ENCODE measurements at places on chromosomes 6 and 20.

DNA sequence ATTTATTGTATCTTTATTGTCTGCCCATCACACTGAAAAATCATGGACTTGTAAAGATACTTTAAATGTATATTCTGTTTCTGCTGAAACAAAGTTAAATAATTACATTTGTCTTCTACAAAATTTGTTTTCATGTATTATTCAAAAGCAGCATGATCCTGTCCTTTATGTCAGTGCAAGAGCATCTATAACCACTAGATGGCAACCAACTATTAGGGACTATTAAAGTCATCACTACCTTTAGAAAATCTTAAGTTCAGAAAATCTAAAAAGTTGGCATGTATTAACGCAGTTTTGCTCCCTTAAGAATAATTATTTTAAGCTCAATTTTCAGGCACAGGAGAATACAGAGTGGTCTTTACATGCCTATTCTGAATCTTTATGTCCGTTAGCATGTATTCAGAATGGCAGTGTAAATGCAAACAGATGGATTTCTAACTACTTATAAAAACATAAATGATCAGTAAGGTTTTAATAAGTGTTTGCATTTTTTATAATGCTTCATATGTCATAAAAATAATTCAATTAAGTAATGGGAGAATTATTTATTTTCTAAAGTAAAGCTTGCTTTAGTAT lies 17.8 kb downstream of the TMEM30A start:
- DNase-seq: no peak

- no peak for DNase-seq
Observed at GRCh38 chr6:144149558-144149893, 791 bp upstream of the STX11 start.

DNA sequence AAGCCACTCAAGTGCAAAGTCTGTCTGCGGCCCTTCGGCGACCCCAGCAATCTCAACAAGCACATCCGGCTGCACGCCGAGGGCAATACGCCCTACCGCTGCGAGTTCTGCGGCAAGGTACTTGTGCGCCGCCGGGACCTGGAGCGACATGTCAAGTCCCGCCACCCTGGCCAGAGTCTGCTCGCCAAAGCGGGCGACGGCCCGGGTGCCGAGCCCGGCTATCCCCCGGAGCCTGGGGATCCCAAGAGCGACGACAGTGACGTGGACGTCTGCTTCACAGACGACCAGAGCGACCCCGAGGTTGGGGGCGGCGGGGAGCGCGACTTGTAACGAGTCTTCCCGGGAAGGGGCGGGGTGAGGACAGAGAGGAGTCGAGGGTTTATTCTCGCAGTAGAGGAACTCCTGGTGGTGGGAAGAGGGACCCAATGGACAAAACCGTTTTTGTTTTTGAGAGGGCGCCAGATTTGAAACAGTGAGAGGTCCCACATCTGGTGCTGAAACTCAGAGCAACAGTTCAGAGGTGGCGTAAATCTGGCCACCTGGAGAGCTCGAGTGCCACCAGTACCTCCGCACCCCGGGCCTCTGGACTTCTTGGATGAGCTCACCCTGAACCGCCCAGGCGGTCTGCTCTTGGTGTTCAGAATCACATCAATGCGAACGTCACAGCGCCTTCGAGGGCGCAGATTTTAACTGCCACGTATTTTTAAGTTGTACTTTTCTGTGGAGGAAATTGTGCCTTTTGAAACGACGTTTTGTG lies 8.0 kb downstream of the PRDM13 start:
- no peak for DNase-seq

DNA sequence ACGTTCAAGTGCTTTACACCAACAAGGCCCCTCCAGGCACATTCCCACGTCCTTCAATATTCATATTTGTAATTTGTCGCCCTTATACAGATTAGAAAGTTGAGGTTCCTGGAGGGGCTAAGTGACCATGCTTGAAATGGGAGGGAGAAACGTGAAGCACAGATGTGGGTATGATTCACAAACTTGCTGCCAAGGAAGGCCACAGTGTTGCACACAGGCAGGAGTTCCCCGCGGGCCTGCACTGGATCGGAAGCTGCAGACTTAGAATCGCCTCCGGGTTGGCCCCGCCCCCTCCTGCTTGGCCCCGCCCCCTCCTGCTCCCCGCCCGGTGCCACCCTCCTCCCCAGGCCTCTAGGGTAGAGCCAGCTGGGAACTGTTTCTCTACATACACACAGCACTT lies 58.2 kb upstream of the QKI start:
- no peak for DNase-seq

- no peak for DNase-seq
Observed at GRCh38 chr6:170372380-170373325, 66.1 kb downstream of the FAM120B start.

DNA sequence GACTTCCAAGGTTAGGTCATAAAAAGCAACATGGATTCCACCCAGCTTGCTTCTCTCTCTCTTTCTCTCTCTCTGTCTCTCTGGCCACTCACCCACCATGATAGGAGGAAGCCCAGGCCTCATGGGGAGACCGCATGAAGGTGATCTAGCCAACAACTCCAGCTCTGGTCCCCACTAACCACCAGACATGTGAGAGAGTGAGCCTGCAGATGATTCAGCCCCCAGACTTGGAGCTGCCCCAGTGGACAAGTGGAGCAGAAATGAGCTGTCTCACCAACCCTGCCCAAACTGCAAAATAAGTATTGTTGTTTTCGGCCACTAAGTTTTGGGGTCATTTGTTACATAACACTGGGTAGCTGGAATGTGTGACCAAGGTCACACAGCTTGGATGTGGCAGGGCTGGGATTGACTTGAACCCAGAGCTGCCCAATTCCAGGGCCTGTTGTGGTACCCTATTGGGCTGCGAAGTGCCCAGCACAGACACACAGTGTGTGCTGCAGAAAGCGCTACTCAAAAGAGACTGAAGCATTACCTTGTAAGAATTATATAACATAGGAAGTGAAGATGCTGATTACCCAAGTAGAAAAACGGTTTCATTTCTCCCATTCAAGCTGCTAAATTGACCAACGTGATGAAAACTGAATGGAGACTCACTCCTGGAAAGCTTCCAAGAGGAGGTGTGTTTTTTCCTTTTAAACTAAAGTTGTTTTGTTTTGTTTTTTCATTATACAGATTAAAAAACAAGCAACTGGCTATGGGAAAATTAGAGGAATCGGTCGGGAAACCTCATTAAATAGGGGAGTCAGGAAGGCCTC lies 9.1 kb upstream of the TLDC2 start:
- no peak for DNase-seq

- DNase-seq: no peak
Observed at GRCh38 chr6:16903470-16903869, 142.2 kb upstream of the ATXN1 start.

DNA sequence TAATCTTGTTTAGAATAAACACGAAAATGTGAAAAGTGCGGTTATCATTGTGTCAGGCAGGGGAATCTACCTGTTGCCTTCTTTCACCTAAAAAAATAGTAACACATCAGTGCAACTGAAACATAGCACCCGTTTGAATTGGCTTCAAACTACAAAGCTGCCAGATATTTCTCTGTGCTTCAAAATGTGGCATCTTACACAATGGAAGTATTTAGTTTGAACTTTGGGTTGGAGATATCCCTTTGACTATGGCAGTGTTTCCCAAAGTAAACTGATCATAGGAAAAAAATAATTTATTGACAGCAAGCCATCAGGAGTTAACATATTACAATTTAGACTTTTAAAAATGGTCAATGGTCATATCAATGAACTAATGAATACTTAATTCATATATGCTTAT lies 3.6 kb downstream of the PPP1R3G start:
- DNase-seq: no peak

GRCh38 chr6:57421503-57421902 lies 104.1 kb downstream of the PRIM2 start:
- no peak for DNase-seq

Measured in stimulated activated CD8-positive, alpha-beta memory T cell treated with anti-CD3 and anti-CD28 coated beads, Interleukin-15, amount 100 ng/mL, for 48 hours (primary cell).